ENCODE measurements at places on chromosomes 16 and 17. TPM values are rescaled to one million over a fixed set of nuclear protein-coding genes. Genes with fewer than 3 reads are reported as not detected.

The HAP1 gene
- polyA plus RNA-seq: 4.2 TPM

The OTOA gene
- not detected for polyA plus RNA-seq

The PRR35 gene
- polyA plus RNA-seq: 0.72 TPM

The TP53TG3B gene
- polyA plus RNA-seq: 0.16 TPM

The PTX4 gene
- not detected for polyA plus RNA-seq

The KRTAP9-2 gene
- not detected for polyA plus RNA-seq

The SLFN12L gene
- polyA plus RNA-seq: not detected

The KRTAP1-1 gene
- polyA plus RNA-seq: not detected

The PRSS33 gene
- polyA plus RNA-seq: 0.05 TPM

The TMEM186 gene
- polyA plus RNA-seq: 9.3 TPM

Data from pancreas (tissue), 10 donors.